ENCODE measurements at places on chromosomes 5 and 9.

DNA sequence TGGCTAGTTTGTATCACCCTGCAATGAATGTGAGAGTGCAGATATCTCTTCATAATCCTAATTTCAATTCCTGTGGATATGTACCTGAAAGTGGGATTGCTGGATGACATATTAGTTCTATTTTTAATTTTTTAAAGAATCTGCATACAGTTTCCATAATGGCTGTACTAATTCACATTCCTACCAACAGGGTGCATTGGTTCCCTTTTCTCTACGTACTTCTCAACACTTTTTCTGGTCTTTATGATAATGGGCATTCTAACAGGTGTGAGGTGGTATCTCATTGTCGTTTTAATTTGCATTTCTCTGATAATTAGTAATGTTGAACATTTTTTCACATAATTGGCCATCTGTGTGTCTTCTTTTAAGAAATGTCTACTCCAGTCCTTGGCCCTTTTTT lies 927.5 kb downstream of the DTWD2 start:
- H3K27ac ChIP-seq, result no peak overlapping the region
- H3K36me3 ChIP-seq, result no peaks in the 10 kb centered on the region
- no peaks in the 10 kb centered on the region for H3K27me3 ChIP-seq
- no peak for DNase-seq
- no peak overlapping the region for H3K4me3 ChIP-seq

DNA sequence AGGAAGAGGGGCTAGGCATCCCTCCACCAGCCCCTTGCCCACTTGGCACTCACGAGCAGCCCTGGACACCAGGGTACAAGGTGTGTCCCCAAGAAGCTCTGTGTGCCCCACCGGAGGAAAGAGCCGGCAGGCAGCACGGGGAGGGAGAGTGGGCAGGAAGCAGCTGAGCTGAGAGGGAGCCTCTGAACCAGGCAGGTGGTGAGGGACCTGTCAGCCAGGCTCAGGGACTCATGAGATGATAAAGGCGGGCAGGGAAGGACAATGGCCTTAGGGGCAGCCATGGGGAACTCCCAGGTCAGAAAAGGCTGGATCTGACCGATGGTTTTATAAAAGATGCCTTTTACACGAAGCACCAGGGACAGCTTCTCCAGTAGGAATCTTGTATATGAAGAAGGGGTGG lies 112.0 kb downstream of the VAV2 start:
- H3K36me3 ChIP-seq, result no peaks in the 10 kb centered on the region
- no peak overlapping the region for H3K27ac ChIP-seq
- H3K4me1 ChIP-seq, result no peaks in the 10 kb centered on the region
- no peak overlapping the region for H3K4me3 ChIP-seq
- no peak for DNase-seq
- no peaks in the 10 kb centered on the region for H3K27me3 ChIP-seq

GRCh38 chr5:119323601-119324000 lies 32.2 kb upstream of the TNFAIP8 start:
- H3K4me3 ChIP-seq, result no peak overlapping the region
- no peaks in the 10 kb centered on the region for H3K36me3 ChIP-seq
- no peaks in the 10 kb centered on the region for H3K27me3 ChIP-seq
- peak overlapping the region; percentile 59 for H3K27ac ChIP-seq

GRCh38 chr5:116652196-116652729 lies 77.6 kb upstream of the SEMA6A start:
- no peak overlapping the region for H3K4me3 ChIP-seq
- H3K4me1 ChIP-seq, result no peaks in the 10 kb centered on the region
- H3K27ac ChIP-seq, result no peak overlapping the region
- H3K36me3 ChIP-seq, result no peaks in the 10 kb centered on the region
- no peak for DNase-seq

DNA sequence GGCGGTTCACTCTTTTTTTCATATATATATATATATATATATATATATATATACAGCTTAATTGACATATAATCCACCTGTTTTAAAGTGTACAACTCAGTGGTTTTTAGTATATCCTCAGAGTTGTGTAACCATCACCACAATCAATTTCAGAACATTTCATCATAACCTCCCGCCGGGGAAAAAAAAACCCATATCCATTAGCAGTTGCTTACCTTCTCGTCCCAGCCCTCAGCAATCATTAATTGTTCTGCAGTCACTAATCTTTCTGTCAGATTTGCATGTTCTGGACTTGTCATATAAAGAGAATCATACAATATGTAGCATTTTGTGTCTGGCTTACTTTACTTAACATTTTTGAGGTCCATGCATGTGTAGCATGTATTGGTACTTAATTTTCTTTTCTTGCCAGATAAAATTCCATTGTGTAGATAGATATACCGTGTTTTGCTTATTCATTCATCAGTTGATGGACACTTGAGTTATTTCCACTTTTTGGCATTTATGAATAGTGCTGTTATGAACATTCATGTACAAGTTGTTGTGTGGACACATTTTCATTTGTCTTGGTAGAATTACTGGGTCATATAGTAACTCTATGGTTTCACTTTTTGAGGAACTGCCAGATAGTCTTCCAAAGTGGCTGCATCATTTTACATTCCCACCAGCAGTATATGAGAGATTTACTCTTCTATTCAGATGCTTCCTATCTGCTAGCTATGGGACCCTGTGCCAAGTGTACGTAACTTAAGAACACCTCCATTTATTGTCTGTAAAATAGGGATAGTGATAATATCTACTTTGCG lies 3.5 kb upstream of the RNF145 start:
- no peak overlapping the region for H3K4me3 ChIP-seq
- H3K27ac ChIP-seq, result no peak overlapping the region
- no peaks in the 10 kb centered on the region for H3K36me3 ChIP-seq
- no peaks in the 10 kb centered on the region for H3K27me3 ChIP-seq
- peaks cover 10% of the 10 kb centered on the region for H3K4me1 ChIP-seq
- no peak for DNase-seq

DNA sequence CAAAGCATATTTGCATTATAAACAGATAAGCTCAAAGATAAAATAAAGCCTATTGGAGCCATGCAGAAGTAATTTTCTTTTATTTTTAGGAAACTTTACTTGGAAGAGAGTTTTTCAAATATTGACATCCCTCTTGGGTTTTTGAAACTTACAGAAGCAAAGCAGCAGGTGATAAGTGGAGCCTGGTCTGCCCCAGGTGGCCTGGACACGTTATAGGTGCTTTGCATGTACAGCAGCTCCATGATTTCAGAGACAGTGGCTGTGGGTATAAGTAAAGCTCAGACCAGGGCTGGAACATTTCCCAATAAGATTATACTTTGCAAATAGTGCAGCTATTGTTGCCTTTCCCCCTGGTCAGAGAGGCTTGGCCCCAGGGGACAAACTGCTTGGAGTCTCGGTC lies 51.5 kb downstream of the CCDC192 start:
- H3K4me3 ChIP-seq, result no peak overlapping the region
- no peak for DNase-seq
- H3K36me3 ChIP-seq, result no peaks in the 10 kb centered on the region
- no peak overlapping the region for H3K27ac ChIP-seq
- no peaks in the 10 kb centered on the region for H3K27me3 ChIP-seq

GRCh38 chr9:126208216-126208758 lies 118.3 kb upstream of the MVB12B start:
- H3K36me3 ChIP-seq, result no peaks in the 10 kb centered on the region
- no peak overlapping the region for H3K27ac ChIP-seq
- no peaks in the 10 kb centered on the region for H3K27me3 ChIP-seq

DNA sequence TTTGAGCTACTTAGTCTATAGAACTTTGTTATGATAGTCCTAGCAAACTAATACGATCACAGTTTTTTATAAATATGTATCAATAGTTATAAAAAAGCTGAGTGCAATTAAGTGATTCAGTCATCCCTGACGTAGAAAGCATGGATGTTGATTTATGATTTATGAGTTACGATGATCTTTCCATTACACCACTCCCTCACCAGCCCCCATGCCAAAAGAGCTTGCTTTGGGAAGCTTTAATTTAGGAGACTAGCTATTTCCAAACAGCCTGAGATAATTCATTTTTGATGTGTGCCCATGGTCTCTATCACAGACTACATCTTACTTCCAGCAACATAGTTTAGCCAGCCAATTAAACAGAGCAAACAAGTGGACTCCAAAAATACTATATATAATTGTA lies 256.8 kb downstream of the GABRG2 start:
- no peaks in the 10 kb centered on the region for H3K36me3 ChIP-seq
- H3K4me3 ChIP-seq, result no peak overlapping the region
- H3K27ac ChIP-seq, result no peak overlapping the region
- DNase-seq, result no peak
- no peaks in the 10 kb centered on the region for H3K27me3 ChIP-seq
- H3K4me1 ChIP-seq, result no peaks in the 10 kb centered on the region

DNA sequence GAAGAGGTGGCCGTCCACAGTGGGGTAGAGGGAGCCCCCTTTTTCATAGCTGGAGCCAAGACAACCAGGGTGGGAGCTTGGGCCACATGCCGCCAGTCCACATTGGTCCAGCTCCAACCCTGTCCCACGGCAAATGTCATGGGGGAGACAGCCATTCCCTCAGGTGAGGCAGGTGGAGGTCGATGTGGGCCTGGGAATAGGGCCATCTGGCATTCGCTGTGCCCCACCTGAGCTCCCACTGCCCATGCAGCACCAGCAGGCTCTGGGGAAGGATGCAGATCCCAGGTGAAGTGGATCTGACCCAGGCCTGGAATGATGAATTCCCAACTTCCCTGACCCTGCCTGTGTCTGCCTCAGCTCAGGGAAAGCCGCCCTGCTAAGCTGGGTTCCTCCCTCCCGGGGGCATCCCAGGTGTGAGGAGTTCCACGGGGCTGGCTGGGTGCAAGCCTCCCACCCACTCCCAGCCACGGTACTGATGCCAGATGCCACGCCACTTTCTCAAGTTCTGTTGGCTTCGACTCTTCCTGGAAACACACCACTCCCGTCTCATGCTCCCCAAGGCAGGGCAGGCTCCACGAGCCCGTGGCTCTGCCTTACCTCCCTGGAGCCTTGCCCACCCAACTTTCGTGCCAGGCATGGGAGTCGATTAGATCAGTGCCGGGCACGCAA lies 25.2 kb upstream of the FCN2 start:
- no peak for DNase-seq
- H3K27ac ChIP-seq, result no peak overlapping the region
- no peak overlapping the region for H3K4me3 ChIP-seq
- H3K27me3 ChIP-seq, result peaks cover 4% of the 10 kb centered on the region
- no peaks in the 10 kb centered on the region for H3K36me3 ChIP-seq

DNA sequence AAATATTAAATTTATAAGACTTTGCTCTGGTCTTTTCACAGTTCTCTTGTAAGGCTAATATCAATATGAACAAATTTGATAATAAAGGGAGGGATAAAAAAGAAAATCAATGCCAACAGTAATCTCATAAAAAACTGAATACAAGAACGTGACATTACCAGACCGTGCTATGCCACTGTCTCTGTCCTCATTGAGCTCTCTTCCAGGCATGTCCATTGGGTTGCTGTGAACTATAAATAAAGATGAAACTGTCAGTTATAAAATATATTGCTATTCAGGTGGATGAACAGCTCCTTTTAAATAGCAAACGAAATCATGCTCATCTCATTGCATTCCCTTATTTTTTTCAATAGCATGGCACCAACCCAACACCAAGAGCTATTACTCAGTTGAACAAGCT lies 74.0 kb upstream of the RAPGEF6 start:
- peaks cover 8% of the 10 kb centered on the region for H3K36me3 ChIP-seq
- H3K27me3 ChIP-seq, result no peaks in the 10 kb centered on the region
- no peak overlapping the region for H3K27ac ChIP-seq
- DNase-seq, result no peak
- no peak overlapping the region for H3K4me3 ChIP-seq

DNA sequence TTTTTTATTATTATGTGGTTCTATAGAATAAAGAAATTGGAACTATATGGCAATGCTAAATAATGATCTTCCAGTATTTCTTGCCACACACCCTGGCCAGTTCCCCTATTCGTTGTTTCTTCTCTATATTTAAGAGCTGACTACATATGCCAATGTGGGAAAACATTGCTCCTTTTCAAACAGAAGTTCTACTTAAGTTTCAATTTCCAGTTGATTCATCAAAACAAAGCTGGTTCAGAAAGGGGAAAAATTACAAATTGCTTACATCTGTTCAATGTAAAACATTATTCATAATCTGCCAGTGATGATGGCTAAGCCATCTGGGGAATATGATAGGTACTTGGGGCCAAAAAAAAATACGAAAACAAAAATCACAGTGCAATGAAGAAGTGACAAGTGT lies 76.9 kb downstream of the ST8SIA4 start:
- no peaks in the 10 kb centered on the region for H3K36me3 ChIP-seq
- H3K27ac ChIP-seq, result no peak overlapping the region

DNA sequence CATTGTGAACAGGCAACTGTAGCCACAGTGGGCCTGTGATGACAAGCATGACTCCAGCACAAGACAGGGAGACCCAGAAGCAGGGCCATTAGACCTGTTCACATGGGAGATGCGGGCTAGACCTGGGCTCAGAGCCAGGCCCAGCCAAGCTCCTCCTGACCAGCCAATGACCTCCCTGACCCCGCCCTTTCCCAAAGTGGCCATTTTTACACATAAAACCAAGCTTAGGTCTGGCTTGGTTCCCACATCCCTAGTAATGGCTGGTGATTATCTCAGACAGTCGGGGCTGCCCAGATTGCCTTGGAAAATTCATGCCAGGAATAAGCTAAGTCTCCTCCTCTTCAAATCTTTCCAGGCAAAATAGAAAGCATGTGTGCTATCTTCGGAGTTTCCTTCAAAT lies 94.1 kb downstream of the FRMD3 start:
- no peaks in the 10 kb centered on the region for H3K36me3 ChIP-seq
- H3K4me3 ChIP-seq, result no peak overlapping the region
- H3K4me1 ChIP-seq, result no peaks in the 10 kb centered on the region
- no peak for DNase-seq

- no peak for DNase-seq
- no peak overlapping the region for H3K27ac ChIP-seq
- no peak overlapping the region for H3K4me3 ChIP-seq
- H3K36me3 ChIP-seq, result no peaks in the 10 kb centered on the region
Observed at GRCh38 chr5:72720205-72720604, 96.3 kb upstream of the TNPO1 start.

DNA sequence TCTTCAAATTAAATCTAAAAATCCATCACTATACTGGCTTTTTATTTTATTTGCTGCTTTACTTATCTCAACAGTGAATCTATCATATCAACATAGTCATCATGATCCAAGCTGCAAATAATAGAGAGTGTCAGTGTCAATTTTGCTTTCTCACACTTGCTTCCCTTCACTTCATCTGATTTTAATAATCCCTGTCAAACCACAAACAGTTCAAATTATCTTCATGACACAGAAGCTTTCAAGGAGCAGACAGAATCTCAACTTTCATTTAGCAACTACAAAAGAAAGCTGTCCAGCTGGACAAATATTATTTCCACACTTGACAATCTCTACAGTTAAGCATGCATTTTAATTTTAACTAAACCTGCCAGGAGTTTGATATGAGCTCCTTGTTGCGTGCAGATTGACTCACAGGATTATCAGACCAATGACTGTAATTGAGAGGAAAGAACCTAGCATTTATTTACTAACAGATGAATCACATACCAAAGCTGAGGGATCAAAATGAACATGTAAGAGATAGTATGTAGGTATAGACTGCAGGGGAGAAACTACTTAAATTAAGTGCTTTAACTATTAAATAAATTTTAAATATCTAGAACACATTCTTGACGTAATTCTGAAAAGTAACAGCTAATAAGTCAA lies 56.0 kb downstream of the KIAA0825 start:
- H3K27me3 ChIP-seq, result no peaks in the 10 kb centered on the region
- H3K36me3 ChIP-seq, result no peaks in the 10 kb centered on the region
- no peaks in the 10 kb centered on the region for H3K4me1 ChIP-seq
- no peak overlapping the region for H3K4me3 ChIP-seq
- DNase-seq, result no peak
- no peak overlapping the region for H3K27ac ChIP-seq

GRCh38 chr9:69332067-69332685 lies 7.2 kb downstream of the ENTREP1 start:
- H3K36me3 ChIP-seq, result no peaks in the 10 kb centered on the region
- H3K27ac ChIP-seq, result no peak overlapping the region
- no peaks in the 10 kb centered on the region for H3K4me1 ChIP-seq
- H3K4me3 ChIP-seq, result no peak overlapping the region

All from CD4-positive, alpha-beta memory T cell (primary cell).